ENCODE measurements at places on chromosomes 1 and 21.

GRCh38 chr1:225866061-225866837 is 15.9 kb downstream of the TMEM63A start:
- DNase-seq = peak; percentile 50

DNA sequence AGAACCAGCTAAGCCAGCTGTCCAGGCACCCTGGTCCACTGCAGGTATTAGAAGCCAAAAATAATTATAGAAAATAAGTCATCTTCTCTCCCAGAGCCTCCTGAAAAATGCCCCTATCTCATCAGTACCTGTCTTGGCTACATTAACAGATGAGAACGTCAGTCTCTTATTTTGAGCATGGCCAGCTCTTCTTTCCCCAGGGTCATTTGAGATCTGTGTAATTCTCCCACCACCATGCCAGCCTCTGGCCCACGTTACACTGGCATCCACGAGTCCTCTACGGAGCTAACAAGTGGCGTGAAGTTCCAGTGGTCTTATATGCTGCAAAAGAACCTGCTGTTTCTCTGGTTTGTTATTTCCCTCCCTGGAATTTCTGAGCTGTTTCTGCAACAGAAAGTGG is 118.0 kb downstream of the ATP5PO start:
- DNase-seq = no peak

DNA sequence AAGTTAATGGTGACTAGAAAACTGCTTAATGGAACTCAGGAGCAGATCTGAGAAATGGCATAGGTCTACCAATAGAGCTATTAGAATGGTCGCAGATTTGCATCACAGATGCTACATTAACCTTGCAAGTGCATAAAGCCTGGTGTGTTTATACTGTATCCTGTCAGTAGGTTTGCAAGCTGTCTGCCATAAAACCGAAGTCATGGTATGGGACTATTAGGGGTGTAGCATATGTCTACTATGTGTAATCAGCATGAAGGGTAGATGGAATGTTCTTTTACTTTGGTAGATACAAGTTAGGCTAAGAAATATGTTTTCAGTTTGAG is 574.2 kb upstream of the ADGRL2 start:
- DNase-seq = no peak

DNA sequence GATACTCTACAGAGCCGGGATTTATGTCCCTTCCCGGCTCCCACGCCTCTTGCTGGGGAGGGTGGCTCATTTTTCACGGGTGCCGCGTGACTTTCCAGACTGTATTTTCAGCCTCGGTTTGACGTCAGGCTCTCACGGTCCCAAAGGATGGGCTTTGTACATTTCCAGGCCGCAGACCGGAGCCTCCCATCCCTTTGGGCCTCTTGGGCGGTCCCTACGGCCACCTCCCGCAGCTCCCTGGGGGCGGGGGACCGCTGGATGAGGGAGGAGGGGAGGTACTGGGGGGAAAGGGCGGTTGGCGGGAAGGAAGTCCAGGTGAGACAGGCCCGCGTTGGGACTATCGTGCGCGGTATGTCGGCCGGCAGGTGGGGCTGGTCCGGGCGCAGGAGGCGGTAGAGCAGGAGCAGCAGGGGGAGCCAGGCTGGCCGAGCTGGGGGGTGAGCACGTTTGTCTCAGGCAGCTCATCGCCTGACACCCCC is 17.9 kb downstream of the UBL4B start:
- DNase-seq = no peak

GRCh38 chr1:162230517-162230916 is 146.1 kb downstream of the SPATA46 start:
- no peak for DNase-seq

DNA sequence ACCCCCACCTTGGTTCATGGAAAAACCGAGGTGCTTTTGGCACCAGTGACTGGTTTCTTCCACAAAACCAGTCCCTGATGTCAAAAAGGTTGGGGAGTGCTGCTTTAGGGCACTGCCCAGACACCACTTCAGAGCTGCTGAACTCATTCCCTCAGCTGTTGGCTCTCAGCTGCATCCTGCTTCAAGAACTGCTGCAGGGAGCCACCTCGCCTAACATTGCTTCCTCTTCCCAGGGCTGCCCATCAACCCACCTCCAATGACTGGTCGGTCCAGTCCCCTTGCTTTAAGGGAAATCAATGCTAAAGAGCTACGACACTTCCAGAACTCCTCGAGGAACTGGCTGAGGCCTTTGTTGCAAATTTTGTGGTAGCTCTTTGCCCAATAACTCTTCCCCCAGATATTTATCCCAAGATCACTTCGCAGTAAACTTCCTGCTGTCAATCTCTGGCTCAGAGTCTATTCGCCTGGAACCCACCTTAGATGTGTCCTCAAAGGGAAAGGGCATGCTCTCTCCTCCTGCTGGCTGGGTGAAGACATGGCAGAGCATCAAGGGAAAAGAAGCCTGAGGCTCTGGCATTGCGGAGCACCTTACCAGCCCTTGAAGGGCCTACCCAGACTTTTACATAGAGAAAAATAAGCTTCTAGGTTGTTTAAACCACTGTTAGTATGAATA is 29.0 kb downstream of the C1orf52 start:
- no peak for DNase-seq

DNA sequence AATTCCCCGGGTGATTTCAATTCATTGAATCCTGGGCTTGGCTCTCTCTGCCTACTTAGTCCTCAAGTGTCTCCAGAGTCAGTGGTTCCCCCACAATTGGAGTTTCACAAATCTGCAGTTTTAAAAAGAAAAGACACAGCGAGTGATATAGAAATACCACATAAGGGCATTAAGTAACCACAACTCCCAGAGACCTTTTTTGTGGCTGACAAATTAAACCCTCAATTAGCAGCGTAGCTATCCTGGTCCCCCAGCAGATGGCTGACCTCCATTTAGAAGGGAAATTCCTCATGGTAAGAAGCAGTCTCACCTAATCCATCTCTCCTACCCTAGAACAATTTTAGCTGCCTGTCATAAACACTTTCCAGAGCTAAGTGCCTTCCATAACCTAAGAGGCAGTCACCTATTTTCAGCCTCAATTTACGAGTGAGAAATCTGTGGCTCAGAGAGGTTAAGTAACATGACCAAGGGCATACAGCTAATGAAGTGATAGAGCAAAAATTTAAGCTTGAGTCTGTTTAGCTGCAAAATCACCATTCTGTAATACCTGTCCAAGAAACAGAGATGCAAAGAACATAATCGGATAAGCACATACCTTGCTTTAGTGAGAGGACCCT is 56.0 kb upstream of the NBPF3 start:
- DNase-seq = no peak

GRCh38 chr1:64121766-64122385 is 81.5 kb upstream of the UBE2U start:
- no peak for DNase-seq

- peak; percentile 36 for DNase-seq
Measured at GRCh38 chr1:31745096-31745945, 18.8 kb downstream of the ADGRB2 start.

GRCh38 chr1:241647658-241648057 is 4.4 kb upstream of the WDR64 start:
- no peak for DNase-seq

GRCh38 chr1:89527256-89527655 is 2.6 kb downstream of the LRRC8B start:
- DNase-seq = no peak

GRCh38 chr1:215888159-215888558 is 321.1 kb downstream of the KCTD3 start:
- no peak for DNase-seq

- no peak for DNase-seq
Measured at GRCh38 chr1:114075546-114076242, 78.0 kb downstream of the SYT6 start.

GRCh38 chr1:109669246-109669948 is 1.5 kb downstream of the GSTM2 start:
- DNase-seq = no peak

DNA sequence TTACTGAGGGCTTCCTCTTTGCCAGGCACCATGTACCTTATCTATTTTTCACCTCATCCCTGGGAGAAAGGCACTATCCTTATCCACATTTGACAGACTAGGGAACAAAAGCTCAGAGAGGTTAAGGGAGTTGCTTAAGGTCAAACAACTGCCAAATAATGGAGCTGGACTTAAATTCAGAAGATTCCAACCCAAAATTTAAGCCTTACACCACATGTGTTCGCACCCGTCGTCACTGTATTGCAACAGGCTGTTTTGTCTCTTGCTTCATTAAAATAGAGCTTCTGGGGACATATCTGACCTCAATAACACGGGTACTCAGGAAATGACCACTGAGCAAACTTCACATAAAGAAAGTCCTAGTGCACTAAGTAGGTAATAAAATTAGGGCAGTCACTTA is 62.0 kb downstream of the TRABD2B start:
- no peak for DNase-seq

DNA sequence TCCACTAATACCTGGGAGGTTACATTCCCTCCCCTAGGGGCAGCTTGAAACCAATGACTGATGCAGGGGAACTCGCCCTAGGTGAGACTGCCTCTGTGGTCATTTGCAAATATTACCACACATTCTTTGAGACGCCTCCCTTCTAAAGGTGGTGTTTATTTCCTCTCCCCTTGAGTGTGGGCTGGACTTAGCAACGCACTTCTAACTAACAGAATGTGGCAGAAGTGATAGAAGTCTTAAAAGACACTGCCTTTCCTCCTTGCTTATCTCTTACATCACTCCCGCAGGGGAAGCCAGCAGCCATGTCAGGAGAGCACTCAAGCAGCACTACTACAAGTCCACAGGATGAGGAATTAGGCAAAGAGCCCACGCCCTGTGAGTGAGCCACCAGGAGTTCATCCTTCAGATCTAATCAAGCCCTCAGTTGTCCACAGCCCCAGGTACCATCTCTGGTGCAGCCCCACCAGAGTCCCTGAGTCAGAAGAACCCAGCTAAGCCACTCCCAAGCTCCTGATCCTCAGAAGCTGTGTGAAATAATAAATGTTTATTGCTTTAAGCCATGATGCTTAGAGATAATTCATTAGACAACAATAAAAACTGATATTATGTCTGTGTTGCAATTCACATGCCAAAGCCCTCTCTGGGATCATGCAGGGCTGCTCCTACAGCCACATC is 14.8 kb upstream of the MATN1 start:
- no peak for DNase-seq

DNA sequence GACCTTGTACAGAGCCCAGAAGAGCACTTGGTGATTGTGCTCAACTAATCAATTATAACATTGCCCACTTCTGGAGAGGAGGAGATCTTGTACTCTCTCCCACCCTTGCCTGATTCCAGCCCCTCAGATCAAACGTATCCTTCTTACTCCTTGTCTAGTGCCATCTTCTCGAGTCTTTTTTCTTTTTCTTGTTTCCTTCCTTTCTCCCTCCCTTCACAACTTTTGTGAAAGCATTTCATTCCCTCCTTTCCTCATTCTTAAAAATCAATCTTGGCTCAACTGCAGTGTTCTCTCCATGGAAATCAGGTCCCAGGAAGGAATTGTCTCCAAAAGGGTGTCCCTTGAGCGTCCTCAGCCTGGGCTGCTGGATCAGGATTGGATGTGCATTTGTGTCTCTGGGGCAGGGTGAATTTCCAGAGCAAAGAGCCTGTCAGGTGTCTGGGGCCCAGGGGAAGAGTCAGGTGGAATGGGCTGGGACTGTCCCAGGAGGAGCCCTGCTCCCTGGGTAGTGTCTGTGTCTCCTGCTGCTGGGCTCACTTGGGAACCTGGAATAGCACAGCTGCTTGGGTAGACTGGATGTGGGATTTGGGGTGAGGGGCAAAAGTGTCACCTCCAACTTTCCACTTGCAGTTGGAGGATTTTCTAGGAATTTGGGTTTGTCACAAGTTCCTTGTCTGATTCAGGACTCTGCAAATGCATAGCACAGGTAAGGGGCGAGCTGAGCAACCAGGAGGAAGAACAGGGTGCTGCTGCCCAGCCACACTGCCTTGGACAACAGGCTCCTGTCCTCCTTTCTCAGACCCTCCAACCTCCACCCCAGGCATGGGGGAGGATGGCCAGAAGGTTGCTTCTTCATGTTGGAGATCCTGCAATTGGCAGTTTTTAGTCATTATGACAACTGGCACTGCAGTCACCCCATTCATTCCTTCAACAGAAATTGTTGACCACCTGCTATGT is 3.3 kb downstream of the SOX13 start:
- no peak for DNase-seq

- DNase-seq = no peak
Measured at GRCh38 chr1:234863551-234863971, 253.6 kb upstream of the IRF2BP2 start.

DNA sequence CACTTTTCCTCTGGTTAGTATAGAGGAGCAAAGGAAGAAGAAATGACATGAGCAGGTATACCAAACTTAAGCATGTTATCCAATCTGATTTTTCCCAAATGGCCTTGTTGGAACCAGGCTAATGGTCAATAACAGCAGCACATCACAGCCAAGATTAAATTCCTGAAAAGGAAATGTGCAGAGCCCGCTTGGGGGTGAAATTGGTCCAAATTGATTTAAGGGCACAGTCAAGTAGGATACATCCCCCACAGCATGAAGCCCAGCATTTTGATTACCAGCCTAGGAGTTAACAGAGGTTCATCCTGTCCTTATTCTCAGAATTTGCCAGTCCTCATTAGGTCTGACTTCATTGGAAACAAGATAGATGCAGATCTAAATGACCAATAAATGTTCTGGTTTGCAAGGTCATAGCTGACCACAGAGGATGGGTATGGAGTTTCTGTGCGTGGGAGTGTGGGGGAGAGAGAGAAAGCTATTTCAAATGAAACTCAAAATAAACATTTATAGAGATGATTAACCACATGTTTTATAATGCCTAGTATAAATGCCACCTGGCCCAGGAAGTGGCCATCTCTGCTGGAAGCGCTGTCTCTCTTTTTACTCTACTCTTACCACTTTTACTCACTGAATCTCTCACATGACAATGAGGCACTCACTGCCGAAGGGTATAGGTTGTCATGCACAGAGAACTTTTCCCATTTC is 38.7 kb downstream of the RGS5 start:
- no peak for DNase-seq

DNA sequence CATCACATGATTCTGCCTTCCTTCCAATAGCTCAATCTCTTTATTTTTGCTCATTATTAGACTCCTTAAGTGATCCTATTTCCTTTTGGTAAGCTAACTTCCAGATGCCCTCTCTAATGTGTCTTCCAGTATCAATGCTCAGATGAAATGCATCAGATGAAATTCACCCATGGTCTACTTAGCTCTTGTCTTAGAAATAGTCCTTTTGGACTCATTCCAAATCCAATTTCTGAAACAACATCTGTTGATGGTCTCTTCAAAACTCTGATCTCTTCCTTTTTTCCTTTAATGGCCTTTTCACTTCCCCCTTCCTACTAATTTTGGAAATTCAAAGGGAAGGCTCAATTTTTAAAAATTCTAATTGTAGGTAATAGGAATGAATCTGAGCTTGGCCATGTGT is 81.1 kb upstream of the GREM2 start:
- DNase-seq = no peak

DNA sequence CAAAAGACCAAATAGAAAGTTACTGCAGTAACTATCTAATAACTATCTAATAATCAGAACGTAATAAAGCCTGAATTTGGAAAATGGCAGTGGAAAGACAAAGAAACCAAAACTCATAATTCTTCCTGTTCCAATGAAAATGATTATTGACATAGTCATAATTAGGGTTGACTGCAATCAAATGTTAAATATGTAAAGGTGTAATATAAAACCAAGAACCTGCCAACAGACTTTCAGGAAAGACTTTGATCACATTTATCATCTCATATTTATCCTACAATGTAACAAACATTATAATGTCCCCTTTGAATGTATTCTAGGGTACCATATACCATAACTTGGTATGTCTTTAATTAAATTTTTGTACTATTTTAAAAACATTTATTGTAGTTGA is 26.9 kb downstream of the NRIP1 start:
- DNase-seq = no peak
